Subcutaneous adipose tissue (tissue), 4 donors: ENCODE measurements at places on chromosomes 12 and 14. TPM values are rescaled to one million over a fixed set of nuclear protein-coding genes. Genes with fewer than 3 reads are reported as not detected.

Gene IL22
- total RNA-seq, result not detected

Gene IAPP
- total RNA-seq, result not detected

Gene PROX2
- not detected for total RNA-seq

Gene GPR84
- total RNA-seq, result 1.1 TPM

Gene TGM1
- 0.85 TPM for total RNA-seq

Gene KRT2
- total RNA-seq, result not detected

Gene SYCP3
- total RNA-seq, result not detected

Gene DNAI7
- not detected for total RNA-seq

Gene CFL2
- 72.4 TPM for total RNA-seq

Gene PSMC6
- total RNA-seq, result 109 TPM

Gene NGB
- total RNA-seq, result not detected

Gene LACRT
- not detected for total RNA-seq

Gene SPX
- total RNA-seq, result 8.5 TPM

Gene PLEK2
- not detected for total RNA-seq

Gene TAS2R50
- 3.6 TPM for total RNA-seq

Gene TTC7B
- total RNA-seq, result 48.4 TPM

Gene PDE3A
- 9.0 TPM for total RNA-seq

Gene IKZF4
- total RNA-seq, result 10.5 TPM

Gene KRT82
- not detected for total RNA-seq

Gene AMDHD1
- not detected for total RNA-seq

Gene SELPLG
- total RNA-seq, result 4.3 TPM

Gene SLC6A15
- 5.3 TPM for total RNA-seq

Gene DPY19L2
- 13.8 TPM for total RNA-seq

Gene TOGARAM1
- 23.2 TPM for total RNA-seq

Gene CEBPE
- not detected for total RNA-seq

Gene MMP14
- total RNA-seq, result 240 TPM

Gene KRT79
- 2.0 TPM for total RNA-seq

Gene TAS2R9
- total RNA-seq, result not detected

Gene GUCY2C
- not detected for total RNA-seq

Gene REP15
- total RNA-seq, result not detected

Gene COCH
- total RNA-seq, result 3.1 TPM

Gene LRRC9
- not detected for total RNA-seq

Gene NRXN3
- total RNA-seq, result 1.1 TPM

Gene SVOP
- total RNA-seq, result not detected

Gene PRPH
- 0.19 TPM for total RNA-seq

Gene HSPB8
- 20.2 TPM for total RNA-seq

Gene TBX3
- 8.2 TPM for total RNA-seq

Gene GPR65
- 0.19 TPM for total RNA-seq

Gene ADAMTS20
- not detected for total RNA-seq

Gene ITGA7
- 219 TPM for total RNA-seq

Gene CABP1
- total RNA-seq, result not detected

Gene KCNMB4
- total RNA-seq, result 1.1 TPM

Gene TTLL5
- 15.7 TPM for total RNA-seq

Gene GALNT9
- not detected for total RNA-seq

Gene SNRPF
- total RNA-seq, result 3.8 TPM

Gene KRT77
- 1.5 TPM for total RNA-seq

Gene PIWIL1
- total RNA-seq, result not detected

Gene GCH1
- 5.1 TPM for total RNA-seq

Gene DCN
- total RNA-seq, result 610 TPM

Gene PTPRR
- not detected for total RNA-seq

Gene SLC6A12
- total RNA-seq, result 4.4 TPM

Gene CMTM5
- total RNA-seq, result not detected

Gene CNTN1
- total RNA-seq, result 1.1 TPM

Gene FAM186B
- 0.49 TPM for total RNA-seq

Gene TEAD4
- 4.8 TPM for total RNA-seq

Gene HOXC12
- total RNA-seq, result 0.44 TPM

Gene BCAT1
- 37.4 TPM for total RNA-seq

Gene AQP2
- not detected for total RNA-seq

Gene TMCC3
- total RNA-seq, result 12.1 TPM
